ENCODE measurements at places on chromosomes 3 and 15.

- no peak for DNase-seq
Observed at GRCh38 chr3:14836049-14836468, 17.3 kb downstream of the FGD5 start.

DNA sequence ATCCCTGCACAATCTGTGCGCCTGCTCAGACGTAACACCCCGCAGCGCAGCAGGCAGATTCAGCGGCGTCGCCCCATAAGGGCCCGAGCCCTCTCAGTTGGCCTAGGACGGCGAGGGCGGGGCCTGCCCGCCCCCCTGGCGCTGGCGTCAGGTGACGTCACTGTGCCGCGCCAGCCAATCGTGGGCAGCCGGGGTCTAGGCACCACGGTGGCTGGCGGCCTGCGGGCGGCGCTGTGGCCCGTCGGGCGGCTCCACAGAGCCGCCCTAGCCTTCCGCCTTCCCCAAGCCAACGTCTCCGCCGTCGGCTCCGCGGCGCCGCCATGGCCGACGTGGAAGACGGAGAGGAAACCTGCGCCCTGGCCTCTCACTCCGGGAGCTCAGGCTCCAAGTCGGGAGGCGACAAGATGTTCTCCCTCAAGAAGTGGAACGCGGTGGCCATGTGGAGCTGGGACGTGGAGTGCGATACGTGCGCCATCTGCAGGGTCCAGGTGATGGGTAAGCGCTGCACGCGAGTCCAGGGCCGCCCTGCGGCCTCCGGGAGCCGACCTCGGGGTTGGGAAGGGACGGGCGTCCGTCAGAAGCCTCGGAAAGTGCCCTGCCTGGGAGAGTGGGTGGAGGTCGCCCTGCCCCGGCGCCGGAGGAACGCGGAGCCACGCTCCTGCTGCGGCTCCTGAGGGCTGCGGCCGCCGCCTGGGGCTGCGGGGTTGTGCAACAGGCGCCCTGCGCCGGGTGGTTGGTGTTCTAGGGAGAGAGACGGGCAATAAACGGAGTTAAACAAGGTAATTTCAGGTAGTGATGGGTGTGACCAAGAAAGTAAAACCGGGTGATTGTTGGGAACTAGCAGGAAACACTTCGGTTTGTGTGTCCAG is at the start of gene RNF7:
TSS of gene RNF7 (plus strand) at position 277 of the 869 bp plus-strand sequence. CDS start at position 321, 44 bp downstream.
- DNase-seq, result peak; percentile 98

DNA sequence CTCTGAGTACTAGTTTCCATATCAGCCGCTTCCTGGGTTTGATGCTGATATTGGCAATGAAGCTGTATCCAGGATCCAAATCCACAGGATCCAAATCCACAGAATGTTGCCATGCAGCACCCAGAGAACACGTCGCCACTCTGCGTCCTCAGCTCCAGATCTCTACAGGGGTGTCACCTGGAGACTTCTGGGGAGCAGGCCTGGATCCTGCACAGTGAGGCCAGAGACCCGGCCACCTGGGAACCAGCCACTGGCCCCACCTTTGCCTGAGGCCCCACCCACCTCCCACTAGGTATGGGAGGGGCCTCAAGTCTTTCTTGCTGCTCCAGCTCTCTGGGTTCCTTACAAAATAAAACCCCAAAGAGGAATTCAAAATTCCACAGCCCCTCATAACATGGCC is 123.9 kb downstream of the LRRK1 start:
- no peak for DNase-seq

- no peak for DNase-seq
Observed at GRCh38 chr3:125300416-125300815, 74.7 kb downstream of the ZNF148 start.

- no peak for DNase-seq
Observed at GRCh38 chr3:71269906-71270305, 313.6 kb downstream of the FOXP1 start.

DNA sequence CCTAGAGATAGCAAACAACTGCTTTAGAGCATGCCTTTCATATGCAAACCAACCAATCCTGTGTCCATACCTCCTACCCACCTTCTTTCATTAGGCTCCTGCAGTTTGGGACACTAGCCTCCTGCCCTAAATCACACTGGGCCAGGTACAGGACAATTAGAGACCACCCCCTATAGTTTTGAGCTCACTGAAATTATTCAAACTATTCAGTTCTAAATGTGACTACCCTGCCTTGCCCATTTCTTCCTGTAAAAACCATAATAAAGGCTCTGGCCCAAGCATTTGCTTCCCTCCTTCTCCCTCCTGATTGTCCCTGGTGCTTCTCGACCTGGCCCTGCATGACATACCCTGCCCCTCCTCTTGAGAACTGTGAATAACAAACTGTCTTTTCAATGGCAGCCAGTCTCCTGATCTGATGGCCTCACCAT is 31.4 kb upstream of the LRIG1 start:
- DNase-seq, result no peak

DNA sequence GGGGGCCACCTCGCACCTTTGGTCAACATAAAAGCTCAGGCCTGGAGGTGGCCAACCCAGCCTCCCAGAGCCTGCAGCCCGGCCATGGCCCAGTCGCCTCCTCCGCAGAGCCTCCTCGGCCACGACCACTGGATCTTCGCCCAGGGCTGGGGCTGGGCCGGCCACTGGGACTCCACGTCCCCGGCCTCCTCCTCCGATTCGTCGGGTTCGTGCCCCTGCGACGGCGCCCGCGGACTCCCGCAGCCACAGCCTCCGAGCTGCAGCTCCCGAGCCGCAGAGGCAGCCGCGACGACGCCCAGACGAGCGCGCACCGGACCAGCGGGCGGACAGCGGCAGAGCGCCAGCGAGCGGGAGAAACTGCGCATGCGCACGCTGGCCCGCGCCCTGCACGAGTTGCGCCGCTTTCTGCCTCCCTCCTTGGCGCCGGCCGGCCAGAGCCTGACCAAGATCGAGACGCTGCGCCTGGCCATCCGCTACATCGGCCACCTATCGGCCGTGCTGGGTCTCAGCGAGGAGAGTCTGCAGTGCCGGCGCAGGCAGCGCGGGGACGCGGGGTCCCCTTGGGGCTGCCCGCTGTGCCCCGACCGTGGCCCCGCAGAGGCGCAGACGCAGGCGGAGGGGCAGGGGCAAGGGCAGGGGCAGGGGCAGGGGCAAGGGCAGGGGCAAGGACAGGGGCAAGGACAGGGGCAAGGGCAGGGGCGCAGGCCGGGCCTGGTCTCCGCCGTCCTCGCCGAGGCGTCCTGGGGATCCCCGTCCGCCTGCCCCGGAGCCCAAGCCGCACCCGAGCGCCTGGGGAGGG is at the start of gene MESP2:
TSS of gene MESP2 (plus strand) at position 59 of the 799 bp plus-strand sequence. CDS start at position 85, 26 bp downstream.
- peak; percentile 19 for DNase-seq

GRCh38 chr3:41044523-41044922 is 154.8 kb upstream of the CTNNB1 start:
- DNase-seq, result no peak

DNA sequence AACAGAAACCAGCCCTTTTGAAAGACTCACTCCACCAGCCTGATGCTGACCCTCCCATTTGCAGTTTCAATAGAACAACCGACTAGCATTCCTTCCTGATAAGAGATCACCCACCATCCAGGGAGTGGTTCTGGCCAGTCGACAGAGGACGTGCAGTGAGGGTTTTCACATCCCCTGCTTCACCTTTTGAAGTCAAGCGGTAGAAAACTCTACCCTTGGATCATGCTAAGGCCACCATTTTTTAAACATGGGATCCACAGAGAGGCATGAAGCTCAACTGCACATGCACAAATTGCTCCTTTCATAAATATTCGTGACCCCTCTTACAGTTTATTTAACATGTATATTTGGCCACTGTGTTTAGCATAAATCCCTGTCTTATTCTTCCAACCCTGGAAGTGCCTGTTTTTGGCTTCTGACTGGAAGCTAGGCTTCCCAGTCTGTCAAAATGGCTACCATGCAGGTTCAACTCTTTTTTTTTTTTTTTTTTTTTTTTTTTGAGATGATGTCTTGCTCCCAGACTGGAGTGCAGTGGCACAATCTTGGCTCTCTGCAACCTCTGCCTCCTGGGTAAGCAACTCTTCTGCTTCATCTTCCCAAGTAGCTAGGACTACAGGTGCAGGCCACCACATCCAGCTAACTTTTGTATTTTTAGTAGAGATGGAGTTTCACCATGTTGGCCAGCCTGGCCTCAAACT is 1.0 kb upstream of the THUMPD3 start:
- no peak for DNase-seq

- DNase-seq, result no peak
Observed at GRCh38 chr3:157639756-157640426, 136.7 kb upstream of the VEPH1 start.

DNA sequence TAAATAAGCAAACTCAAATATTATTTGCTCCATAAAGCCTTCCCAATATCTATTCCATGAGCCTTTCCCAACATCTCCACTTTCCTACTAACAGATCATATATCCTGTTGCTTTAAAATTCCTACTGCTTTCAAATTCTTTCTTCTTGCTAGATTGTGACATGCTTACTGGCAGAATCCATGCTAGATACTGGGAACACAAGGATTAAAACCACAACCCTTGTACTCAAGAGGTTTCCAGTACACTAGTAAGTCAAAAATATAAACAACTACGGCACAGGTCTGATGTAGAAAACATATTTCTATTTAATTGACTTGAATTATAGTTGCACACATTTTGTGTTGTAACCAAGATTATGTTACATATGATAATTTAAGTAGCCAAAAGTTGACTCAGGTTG is 275.0 kb downstream of the ZBTB20 start:
- DNase-seq, result no peak

- DNase-seq, result no peak
Observed at GRCh38 chr3:147872568-147872967, 463.4 kb downstream of the ZIC1 start.

- no peak for DNase-seq
Observed at GRCh38 chr15:49036650-49037545, 9.3 kb downstream of the SECISBP2L start.

- no peak for DNase-seq
Observed at GRCh38 chr3:142276781-142277180, 51.4 kb upstream of the GK5 start.

GRCh38 chr3:114646526-114646925 is 352.7 kb downstream of the TIGIT start:
- no peak for DNase-seq

DNA sequence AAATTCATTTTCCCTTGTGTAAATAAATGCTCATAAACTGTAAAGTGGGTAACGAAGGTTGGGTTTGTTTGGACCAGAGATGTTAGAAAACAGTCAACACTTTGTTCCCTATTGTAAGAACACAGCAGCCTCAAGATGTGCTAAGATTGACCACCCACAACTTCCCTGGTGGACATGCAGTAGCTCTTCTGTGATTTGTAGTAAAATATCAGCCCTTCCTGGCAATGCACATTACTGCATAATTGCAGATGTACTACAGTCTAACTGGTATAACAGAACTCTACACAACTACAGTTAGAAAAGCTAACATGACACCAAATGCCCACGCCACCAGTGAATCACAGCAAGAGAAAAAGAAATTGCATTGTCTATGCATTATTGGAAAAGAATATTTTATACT is 129.4 kb downstream of the FGF12 start:
- no peak for DNase-seq

- no peak for DNase-seq
Observed at GRCh38 chr3:139281522-139282196, 62.2 kb upstream of the MRPS22 start.

DNA sequence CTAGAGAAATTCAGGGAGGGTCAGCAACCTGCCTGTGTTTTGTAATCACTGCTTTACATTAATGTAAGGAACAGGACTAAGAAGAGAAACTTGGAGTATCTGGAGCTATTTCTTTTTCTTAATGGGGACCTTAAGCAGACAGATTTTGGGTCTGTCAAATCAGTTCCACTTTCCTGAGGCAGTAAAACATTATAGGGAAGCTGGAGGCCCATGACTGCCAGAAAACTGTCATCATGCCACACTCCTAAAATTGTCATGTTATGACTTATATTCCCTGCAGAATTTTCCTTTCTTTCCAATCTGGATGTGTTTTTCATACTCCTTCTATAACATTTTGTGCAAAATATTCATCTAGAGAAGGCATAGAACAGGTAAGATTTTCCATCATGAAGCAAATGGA is 28.8 kb downstream of the DGKG start:
- no peak for DNase-seq

DNA sequence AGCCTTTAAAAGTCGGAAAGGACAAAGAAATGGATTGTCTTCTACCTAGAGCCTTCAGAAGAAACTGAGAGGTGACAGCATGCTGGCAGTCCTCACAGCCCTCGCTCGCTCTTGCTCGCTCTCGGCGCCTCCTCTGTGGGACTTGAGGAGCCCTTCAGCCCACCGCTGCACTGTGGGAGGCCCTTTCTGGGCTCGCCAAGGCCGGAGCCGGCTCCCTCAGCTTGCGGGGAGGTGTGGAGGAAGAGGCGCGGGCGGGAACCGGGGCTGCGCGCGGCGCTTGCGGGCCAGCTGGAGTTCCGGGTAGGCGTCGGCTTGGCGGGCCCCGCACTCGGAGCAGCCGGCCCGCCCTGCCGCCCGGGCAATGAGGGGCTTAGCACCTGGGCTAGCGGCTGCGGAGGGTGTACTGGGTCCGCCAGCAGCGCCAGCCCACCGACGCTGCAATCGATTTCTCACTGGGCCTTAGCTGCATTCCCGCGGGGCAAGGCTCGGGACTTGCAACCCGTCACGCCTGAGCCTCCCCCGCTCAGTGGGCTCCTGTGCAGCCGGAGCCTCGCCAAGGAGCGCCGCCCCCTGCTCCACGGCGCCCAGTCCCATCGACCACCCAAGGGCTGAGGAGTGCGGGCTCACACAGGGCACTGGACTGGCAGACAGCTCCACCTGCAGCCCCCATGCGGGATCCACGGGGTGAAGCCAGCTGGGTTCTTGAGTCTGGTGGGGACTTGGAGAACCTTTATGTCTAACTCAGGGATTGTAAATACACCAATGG is 953.8 kb upstream of the GBE1 start:
- no peak for DNase-seq

GRCh38 chr3:100737334-100737733 is 28.0 kb downstream of the TFG start:
- no peak for DNase-seq

DNA sequence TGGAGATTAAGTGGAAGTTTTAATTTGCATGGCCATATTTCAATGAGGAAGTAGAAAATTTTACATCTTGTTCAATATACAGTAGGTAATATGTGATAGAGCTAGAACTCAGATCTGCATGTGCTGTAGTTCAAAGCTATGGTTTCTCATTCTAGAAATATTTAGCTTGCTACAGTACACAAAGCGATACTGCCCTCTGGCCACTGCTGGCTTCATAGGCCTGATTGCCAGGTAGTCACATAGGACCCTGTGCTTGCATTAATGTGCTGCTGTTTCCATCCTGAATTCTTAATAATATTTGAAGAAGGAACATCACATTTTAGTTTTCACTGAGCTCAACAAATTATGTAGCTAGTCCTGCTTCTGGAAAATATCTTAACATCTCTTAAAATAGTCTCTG is 87.0 kb downstream of the PLSCR2 start:
- DNase-seq, result no peak

DNA sequence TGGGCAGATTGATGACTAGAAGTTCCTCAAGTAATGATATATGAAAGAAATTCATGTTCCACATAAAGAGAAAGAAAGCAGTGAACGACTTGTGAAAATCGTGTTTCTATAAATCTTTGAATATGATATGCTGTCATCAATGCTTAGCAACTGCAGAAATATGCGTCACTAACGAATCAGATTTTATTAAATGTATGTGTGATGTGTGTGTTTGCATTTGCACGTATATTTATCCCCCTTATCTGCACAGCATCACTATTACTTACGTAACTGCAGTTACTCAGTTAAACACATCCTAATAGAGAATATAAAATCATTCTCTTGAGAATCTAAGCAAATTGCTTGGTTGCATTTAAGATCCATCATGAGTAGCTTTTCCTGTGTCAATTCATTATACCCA is 468.6 kb downstream of the FGF12 start:
- no peak for DNase-seq

GRCh38 chr3:33439546-33440327 is 468 bp downstream of the UBP1 start:
- DNase-seq, result no peak

Data from activated CD4-positive, CD25-positive, alpha-beta regulatory T cell (primary cell).